ENCODE measurements at places on chromosomes 11 and 22.

GRCh38 chr11:61112575-61112974 lies 10.3 kb downstream of the CD5 start:
- no peak for DNase-seq

GRCh38 chr11:125931116-125931515 lies 14.7 kb upstream of the VSIG10L2 start:
- DNase-seq, result no peak

DNA sequence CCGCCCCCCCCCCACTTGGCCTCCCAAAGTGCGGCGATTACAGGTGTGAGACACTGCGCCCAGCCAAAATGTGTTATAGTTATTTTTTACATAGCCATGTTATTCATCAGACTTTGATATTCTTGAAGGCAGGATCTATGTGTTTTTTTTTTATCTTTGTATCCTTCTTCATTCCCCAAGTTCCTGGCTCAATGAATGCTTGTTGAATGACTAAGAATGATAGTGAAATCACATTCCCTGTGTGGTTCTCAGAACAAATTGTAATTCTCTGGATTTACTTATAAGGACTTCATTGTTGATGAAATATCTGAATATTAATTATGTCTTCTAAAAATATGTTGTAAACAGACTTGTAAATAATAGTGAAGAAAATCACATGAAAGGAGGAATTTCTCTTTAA lies 33.5 kb downstream of the MMP7 start:
- DNase-seq, result no peak

DNA sequence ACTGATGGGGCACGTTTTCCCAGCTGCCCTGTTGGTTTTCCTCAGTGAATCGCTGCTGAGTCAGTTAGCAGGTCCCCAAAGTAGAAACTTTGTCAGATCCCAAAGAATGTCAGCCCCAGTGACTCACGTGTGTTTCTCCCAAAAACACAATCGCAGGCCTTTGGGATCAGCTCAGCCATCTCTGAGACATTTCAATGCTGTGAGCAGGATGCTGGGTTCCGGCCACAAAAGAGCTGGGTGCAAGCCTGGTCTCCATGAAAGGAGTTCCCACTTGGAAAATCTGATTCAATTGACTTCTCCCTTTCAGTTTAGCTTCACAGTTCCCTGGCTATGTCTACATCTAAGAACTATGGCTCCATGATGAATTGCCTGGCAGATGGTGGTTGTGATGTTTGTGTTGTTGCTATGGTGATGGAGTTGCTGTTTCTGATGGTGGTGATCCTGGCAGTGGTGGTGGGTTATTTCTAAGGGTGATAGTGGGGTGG lies 28.0 kb downstream of the MYEOV start:
- DNase-seq, result peak; percentile 63

DNA sequence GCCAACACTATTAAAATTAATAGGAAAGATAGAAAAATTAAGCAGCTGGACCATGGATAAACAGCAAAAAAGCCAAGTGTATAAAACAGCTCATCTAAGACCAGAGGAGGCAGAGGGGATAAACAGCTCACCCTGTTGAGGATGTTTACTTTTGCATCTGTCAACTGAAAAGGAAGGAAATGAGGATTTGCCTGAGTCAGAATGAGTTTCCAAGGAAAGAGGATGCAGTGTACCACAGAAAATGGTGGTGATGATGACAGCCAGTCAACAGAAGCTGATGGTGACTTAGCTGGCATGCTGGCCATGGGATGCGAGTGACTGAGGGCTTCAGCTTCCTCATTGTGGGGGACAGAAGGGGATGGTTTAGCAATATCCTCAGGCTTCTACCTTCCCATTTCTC lies 183.5 kb downstream of the KIRREL3 start:
- DNase-seq, result no peak

GRCh38 chr22:48039326-48039725 lies 1276.9 kb downstream of the TBC1D22A start:
- DNase-seq, result no peak

DNA sequence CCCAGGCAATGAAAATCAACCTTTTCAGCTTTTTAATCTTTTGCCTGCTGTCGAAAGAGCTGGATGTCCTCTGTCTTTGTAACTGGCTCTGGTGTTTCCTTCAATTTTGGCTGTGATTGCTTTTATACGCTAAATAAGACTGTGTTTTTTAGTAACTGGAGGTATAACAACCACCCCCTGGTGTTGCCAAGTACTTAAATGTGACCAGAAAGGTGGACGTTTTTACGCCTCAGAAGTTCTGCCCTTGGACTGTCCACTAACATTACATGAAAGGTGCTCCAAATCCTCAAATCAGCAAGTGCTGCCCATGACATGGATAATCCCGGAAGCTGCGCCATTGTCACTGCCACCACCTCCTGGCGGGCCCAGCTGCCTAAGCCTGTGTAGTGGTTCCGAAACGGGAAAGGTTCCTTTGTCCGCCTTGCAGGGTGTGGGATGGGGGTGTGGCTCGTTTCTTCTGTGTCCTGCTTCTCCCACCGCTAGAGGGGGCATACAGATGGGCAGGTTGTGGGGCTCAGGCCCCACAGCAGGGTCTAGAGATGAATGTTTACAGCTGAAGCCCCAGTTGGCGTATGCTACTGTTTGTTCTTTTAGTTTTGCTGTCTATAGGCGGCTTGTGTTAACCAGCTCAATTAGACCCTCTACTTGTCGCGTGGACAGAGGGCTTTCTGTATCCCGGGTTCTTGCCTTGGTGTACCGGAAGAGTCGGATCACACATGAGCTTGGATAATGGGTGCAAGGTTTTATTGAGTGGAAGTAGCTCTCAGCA lies 82.2 kb upstream of the SEPTIN5 start:
- no peak for DNase-seq

- no peak for DNase-seq
Measured at GRCh38 chr11:65663639-65664200, 1.0 kb upstream of the RELA start.

GRCh38 chr11:98183034-98183433 lies 837.7 kb upstream of the CNTN5 start:
- DNase-seq, result no peak

GRCh38 chr11:108593214-108593922 lies at the start of gene EXPH5:
EXPH5 (minus strand) TSS chr11:108593768; CDS start chr11:108593536, 232 bp downstream.
- DNase-seq, result no peak

- DNase-seq, result no peak
Measured at GRCh38 chr11:43547430-43547831, 133.1 kb upstream of the HSD17B12 start.

DNA sequence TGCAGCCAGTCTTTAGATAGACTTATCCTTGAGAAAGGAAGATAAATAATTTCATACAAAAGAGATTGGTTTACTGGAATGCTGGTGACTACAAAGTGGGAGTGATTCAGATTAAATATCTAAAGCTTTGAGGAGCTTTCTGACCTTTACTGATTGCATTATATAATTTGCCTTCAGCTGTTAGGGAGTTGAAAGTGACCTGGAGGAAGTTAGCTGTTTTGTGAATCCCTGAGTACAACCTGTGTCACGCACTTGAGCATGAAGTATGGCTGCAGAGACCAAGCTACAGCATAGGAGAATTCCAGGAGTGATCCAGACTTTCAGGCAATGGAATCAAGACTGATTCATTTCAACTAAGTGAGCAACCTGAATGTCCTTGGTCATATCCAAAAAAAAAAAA lies 1848.3 kb upstream of the RAG2 start:
- no peak for DNase-seq

DNA sequence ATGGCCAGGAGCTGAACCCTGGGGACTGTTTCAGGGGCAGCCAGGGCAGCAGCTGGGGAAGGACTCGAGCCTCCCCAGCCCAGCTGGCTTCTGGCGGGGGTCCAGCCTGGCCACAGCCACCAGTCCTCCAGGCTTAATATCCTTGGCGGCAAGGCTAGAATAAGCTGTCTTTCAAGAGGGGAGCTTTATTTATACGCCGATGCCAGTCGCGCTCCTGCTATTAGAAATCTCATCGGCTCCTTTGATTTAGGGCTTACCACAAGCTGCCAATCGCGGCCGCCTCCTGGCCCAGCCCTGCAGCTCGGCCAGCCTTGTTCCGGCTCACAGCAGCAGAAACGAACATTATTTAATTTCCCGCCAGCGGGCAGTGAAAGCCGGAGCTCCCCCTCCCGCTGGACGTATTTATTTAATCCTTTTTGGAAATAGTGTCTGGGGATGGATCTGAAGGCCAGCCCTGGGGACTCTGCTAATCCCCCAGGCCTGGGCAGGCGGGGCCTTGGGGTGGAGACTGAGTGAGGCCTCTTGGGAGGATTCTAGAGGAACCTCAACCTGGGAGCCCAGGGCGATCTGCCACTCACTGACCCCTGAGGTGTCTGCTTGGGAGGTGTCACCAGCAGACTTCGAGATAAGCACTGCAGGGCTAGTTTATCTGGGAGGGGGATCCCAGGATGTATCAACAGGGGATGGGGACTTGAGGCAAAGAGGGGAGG lies 363.1 kb downstream of the MN1 start:
- DNase-seq, result no peak

DNA sequence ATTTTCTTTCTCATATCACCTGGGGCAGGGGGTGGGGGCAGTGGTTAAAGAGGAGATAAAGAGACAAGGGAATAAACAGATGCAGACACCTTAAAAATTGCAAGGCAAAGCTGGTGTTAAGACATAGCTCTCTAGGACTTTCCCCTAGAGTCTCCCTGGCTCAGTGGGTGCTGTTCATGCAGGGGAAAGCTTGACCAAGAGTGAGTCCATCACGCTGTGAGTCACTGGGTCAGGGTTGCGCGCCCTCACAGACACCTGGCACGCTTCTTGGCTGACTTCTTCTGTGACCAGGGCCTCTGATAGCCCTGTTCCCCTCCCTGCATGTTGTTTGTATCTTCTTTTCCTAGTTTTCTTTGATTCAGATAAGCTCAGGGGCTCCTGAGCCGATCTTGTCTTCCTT lies 31.9 kb downstream of the COMMD9 start:
- DNase-seq, result no peak

- DNase-seq, result no peak
Measured at GRCh38 chr11:110377434-110377833, 52.3 kb upstream of the FDX1 start.

- DNase-seq, result no peak
Measured at GRCh38 chr11:122190768-122191167, 74.8 kb upstream of the BLID start.

DNA sequence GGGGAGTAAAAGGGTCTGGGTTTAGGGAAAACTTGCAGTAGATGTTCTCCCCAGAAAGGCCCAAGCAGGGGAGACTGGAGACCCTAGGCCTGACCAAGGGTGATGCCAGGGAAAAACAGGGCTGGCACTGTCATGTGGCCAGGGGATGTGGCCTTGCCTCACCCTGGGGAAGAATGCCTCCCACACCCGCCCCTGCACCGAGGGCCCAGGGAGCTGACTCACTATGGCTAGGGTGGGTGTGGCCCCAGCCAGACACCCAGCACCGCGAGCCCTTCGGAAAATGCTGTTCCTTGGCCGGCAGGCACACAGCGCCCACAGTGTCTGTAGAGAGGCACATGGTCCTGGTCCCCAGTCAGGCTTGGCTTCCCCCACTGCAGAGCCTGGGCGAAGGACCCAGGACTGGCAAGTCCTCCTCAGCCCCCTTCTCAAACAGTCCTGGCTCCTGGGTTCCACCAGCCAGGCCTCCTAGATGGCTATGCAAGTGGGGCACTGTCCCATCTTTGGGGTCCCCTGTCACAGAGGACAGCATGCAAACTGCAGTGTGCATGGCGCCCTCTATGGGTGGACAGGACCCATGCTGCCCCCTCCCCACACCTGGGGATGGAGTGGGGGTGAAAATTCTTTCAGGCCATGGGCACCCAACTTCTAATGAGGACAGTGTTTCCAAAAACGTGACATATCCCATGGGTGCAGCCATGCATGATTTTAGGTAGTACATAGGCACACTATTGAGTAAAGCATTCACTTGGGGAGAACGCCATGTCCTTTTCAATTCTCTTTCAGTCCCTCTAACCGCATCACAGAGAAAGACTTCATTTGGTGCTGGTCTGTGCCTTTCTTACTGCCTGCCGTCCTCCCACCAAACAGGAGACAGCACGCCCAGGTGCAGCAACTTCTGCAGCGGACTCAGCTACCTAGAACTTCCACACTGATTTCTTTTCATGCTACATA lies 15.2 kb downstream of the TMPRSS5 start:
- DNase-seq, result no peak

DNA sequence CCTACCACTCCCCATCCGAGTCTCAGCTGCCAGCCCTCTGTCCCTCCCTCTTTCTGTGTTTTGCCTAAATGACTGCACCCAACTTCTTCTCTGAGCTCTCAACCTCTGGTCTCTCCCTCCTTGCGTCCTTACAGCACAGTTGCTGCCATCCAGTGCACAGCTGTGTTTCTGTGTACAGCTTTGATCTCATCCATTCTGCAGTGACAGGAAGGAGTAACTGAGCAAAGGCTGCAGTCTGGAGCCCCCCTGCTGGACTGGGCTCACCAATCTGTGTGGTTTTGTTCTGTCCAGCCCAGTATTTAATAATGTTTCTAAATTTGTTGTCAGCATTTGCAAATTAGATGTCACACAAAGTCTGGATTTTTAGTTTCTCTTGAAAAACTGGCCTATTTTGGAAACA lies 43.8 kb downstream of the PRR5L start:
- no peak for DNase-seq

DNA sequence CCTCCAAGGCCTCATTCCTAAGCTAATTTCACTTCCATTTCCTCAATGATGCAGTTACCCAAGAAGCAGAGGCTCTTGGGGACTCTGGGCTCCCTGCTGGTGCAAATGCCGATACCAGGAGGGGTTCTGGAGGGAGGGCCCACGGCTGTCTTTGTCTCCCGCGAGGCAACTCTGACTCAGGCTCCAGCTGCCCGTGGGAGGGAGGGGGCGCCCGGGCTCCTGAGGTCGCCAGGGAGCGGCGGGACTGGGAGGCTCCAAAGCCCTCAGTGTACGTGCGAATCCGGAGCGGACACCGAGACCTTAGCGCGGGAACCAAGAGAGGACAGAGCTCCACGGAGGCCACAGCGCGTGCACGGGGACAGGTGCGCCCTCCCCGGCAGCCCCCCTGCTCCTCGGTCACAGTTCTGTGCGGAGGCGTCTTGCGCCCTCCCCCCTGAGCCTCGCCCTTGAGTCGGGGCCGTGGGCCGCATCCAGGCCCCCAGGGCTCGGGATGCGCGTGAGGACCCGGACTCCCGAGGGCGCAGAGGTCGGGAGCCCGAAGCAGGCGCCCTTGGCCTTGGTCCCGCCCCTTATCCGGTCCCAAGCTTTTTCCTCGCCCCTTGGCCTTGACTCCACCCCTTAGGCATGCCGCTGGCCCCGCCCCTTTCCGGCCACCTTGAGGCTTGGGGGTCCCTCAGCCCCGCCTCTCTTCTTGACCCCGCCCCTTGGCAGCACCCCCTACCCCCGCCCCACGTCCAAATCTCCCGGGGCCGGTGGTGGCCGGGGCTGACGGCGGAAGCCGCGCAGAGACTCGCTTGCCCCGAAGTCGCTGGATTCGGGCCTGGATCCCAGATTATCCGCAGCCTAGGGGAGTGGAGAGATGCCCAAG lies 4.7 kb upstream of the SHISA8 start:
- DNase-seq, result no peak
